SW480 (cell line): ENCODE measurements at places on chromosomes 16 and 17.

GRCh38 chr17:1730326-1731193, 6.1 kb downstream of the WDR81 start:
- DNase-seq: peak; percentile 42

DNA sequence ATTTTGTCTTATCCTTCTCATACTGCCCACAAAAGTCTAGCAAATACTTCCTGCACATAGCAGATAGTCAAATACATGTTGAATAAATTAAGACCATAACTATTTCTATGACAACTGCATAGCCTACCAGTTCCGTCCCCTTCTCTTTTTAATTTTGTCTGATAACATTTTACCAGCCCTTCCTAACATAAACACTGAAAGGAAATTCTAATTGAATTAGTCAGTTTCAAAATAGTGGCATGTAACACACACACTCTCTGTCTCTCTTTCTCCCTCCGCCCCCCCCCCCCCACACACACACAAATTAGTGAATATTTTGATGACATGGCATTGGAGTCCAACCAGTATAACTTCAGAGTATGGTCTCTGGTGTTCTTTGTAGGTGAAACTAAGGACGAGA, 41.8 kb downstream of the TNRC6C start:
- DNase-seq: no peak

- DNase-seq: no peak
Observed at GRCh38 chr17:67054608-67055007, 10.3 kb downstream of the CACNG1 start.

DNA sequence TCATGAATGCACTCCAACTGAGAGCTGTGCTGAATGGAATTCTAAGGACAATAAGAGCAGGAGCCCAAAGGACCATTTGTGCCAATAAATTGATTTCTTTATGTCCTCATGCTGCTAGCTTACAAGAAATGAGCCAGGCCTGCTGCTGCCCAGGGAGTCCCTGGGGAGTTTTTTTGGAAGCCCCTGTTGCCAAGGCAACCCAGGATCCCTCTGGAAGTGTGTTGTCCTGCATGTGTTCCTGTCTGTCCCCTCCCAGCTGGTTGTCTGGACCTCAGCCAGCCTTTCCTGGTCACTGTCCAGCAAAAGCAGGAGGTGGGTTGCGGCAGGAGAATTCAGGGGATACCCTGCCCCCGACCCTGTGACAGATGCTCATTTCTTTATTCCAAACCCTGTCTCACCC, 51.0 kb upstream of the GPRC5B start:
- no peak for DNase-seq

- no peak for DNase-seq
Observed at GRCh38 chr17:76542984-76543383, 3.1 kb downstream of the PRCD start.

- DNase-seq: peak; percentile 29
Observed at GRCh38 chr16:4360538-4361021, 9.5 kb upstream of the PAM16 start.

DNA sequence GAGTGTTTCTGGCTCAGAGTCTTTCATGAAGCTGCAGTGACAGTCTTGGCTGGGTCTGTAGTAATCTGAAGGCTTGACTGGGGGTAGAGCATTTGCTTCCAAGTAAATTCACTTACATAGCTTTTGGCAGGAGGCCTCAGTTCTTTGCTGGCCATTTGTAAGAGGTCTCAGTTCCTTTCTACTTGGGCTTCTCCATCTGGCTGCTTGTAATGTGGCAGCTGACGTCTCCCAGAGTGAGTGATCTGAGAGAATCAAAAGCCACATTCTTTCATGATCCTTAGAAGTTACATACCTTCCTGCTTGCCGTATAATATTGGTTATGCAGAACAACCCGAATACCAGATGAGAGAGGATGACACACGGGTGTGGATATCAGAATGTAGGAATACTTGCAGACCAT, 39.8 kb downstream of the NF1 start:
- DNase-seq: no peak
